Activated CD4-positive, alpha-beta T cell treated with anti-CD3 and anti-CD28 coated beads, Interleukin-2, amount 50 U/mL, for 16 hours (primary cell): ENCODE measurements at places on chromosomes 3 and 15.

- no peak for DNase-seq
These were observed 1.8 kb upstream of the RPL14 start for GRCh38 chr3:40455328-40455727.

GRCh38 chr3:140770977-140771667, 93.3 kb downstream of the TRIM42 start:
- DNase-seq, result no peak

DNA sequence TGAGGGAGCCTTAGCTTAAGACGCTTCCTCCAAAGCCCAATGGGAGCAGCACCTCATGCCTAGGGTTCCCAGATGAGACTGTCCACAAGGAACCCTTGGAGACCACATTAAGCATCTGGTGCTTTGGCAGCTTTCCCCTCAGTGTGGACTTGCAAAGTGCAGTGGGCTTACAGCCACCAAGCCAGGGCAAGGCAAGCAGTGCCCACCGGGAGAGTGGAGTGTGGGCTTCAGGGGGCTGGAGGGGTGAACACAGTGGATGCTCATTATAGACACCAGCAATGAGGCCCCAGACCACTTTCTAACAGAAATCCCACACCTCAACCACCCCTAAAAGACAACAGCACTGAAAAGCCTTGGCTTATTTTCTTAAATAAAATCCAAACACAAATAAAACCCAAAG, 9.1 kb upstream of the MUSTN1 start:
- no peak for DNase-seq

DNA sequence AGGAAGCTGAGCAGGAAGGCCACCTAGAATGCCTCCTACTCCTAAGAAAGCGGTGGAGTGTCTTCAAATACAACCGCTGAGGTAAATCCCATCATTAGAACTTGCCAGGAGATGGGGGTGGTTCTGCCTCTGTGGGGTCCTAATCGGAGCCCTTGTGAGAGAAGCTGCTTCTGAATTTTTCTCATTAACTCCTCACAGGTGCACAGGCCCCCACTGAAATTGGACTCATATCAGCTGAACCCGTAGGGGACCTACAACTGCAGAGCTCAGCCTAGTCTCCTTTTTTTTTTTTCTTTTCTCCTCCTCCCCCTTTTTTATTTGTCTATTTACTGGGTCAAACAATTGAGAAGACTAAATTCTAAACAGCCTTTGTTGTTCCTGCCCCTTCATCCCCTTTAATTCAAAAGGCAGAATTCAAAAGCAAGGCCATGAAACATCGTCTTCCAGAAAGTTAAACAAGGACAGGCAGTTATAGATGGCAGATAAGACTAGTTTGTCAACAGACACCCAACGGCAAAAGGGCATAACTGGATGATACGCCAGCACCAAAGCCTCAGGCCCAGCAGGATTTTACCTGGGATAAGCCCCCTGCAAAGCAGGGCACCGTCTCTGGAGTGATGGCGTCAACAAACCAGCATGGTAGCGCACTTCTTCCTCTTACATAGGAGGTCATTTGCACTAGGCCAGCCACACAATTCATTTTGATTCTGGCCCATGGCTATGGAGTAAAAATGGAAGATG, 213.7 kb upstream of the HES1 start:
- no peak for DNase-seq

DNA sequence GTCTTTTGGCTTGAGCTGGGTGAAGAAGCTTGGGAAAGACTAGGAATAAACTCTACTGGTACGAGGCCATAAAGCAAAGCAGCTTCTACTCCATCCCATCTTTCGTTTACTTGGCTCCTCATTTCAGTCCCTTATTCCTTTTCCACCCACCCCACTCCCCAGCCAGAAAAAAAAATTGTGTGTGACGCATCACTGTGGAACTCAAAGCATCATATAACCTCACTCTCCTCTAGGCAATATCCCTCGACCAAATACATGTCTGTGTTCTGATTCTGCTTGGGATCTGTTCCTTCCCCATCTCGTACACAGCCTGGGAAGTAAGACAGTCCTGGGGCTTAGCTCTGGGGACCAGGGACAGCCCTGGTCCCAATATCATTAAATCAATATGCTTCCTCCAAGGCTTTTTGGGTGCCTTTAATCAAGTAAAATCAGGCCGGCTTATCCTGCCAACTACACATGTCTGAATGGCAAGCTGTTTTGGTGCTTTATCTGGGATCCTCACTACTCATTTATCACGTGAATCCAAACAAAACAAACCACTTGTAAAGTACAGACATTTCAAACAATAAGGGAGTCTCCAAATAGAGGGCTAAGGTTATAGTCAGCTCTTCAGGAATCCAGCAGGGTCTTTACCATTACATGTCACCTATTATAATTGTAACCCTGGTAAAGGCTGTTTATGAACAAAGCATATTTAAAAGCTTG, 74.9 kb upstream of the ZBED2 start:
- no peak for DNase-seq

GRCh38 chr15:99068186-99068585, 36.7 kb upstream of the SYNM start:
- DNase-seq, result no peak

- no peak for DNase-seq
These were observed 172.1 kb downstream of the POLR2M start for GRCh38 chr15:57878573-57878972.

GRCh38 chr15:80803580-80804525, 24.7 kb downstream of the CEMIP start:
- DNase-seq, result peak; percentile 59

GRCh38 chr3:53534676-53535400, 40.4 kb downstream of the CACNA1D start:
- DNase-seq, result no peak

DNA sequence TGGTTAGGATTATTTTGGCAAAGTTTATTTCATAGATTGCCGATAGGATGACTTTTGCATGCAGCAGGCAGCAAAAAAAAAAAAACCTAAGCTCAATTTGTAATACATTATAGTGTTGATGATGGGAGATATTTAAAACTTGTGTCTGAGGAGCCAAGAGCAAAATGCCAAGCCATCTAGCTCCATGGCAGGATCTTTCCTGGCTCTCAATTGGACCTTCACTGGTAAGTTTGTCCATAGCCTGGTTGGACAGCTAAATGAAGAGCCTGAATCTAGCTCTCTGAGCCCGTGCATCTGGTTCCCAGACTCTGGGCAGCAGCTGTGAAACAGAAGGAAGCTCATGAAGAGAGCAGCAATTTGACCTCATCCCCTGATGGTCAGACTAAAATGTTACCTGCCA, 17.5 kb downstream of the STAC start:
- no peak for DNase-seq

DNA sequence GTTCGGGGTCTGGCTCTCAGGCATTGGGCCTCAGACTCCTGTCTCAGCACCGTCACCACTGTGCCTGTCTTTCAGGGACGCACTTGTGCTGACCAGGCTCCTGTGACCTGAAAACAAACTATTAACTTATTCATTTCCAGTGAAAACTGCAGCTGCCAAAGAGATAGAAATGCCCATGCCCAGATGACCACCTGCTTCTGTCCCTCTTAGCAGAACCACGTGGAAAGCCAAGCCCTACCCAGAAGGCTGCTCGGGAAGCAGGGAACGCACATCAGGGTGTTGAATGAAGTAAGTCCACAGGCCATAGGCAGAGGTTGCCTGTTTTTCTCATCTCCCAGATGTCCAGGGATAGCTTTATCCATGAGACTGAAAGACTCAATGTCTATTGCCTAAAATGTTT, 219.3 kb downstream of the EBLN2 start:
- DNase-seq, result no peak

DNA sequence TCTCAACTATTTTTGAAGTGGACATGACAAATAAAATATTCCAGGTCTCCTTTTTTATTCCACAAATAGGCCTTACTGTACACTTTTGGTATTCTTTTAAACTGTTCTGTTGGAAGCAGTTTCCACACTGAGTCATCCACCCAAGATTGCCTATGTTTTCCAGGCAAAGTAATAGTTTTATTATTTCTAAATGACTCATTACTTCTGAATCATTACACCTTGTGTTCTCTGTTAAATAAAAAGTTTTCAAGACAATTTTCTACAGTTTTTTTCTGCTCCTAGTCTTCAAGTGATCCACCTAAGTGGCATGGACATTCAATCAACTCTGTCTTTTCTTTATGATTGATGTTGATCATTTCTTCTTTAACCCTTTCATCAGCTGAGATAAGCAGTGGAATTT, 26.5 kb downstream of the PPP2R3A start:
- DNase-seq, result no peak

DNA sequence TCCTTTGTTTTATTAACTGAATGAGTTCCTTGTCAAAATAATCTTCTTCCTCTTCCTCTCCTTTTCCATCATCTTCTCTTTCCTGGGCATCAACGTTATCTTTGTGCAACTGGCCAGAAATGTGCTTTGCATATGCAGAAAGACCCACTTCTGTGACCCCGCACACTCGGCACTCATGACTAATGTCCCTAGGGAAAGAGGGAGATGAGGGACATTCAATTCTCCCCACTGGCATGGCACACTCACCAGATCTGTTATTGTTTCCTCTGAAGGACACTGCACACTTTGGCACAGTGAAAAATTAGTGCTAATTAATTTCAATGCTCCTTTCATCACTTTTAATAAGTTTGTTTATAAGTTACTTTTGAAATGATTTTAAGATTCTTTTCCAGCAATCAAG, 34.0 kb downstream of the ZNF106 start:
- DNase-seq, result no peak

DNA sequence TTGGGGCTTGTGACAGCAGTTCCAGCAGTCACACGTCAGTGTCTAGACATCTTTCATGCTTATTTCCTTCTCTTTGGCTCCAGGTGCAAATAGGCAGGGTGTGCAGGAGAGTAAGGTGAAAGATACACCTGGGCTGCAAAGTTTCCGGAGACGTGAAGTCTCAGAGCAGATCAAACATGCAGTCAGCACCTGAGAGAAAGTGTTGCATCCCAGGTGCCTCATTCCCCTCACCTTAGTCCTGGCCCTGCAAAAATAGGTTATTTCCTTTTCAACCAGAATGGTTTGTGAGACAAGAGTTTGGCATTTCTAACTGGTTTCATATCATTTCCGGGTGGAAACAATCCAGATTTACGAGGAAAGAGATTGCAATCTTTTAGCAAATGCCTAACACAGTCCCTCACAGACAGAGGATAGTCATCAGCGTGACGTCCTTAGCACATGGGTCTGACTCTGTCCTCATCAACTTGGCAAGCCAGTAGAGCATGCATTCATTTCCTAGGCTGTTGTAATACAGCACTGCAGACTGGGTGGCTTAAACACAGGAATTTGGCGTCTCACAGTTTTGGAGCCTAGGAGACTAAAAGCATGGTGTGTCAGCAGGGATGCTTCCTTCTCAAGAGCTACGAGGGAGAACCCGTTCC, 58.2 kb upstream of the ARRDC4 start:
- DNase-seq, result no peak

DNA sequence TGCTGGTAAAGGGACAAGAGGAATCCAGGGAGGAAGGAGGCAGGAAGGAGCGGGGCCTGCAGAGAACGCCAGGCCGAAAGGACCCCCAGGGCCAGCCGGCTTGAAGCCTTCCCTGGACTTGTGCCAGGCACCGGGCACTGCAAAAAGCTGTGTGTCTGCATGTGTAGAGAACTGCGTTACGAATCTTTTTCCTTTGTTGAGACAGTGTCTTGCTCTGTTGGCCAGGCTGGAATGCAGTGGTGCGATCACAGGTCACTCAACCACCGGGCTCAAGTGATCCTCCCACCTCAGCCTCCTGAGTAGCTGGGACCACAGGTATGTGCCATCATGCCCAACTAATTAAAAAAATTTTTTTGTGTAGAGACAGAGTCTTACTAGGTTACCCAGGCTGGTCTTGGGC, 17.0 kb upstream of the MUC4 start:
- DNase-seq, result no peak

GRCh38 chr3:13934315-13934714, 54.4 kb upstream of the WNT7A start:
- no peak for DNase-seq

DNA sequence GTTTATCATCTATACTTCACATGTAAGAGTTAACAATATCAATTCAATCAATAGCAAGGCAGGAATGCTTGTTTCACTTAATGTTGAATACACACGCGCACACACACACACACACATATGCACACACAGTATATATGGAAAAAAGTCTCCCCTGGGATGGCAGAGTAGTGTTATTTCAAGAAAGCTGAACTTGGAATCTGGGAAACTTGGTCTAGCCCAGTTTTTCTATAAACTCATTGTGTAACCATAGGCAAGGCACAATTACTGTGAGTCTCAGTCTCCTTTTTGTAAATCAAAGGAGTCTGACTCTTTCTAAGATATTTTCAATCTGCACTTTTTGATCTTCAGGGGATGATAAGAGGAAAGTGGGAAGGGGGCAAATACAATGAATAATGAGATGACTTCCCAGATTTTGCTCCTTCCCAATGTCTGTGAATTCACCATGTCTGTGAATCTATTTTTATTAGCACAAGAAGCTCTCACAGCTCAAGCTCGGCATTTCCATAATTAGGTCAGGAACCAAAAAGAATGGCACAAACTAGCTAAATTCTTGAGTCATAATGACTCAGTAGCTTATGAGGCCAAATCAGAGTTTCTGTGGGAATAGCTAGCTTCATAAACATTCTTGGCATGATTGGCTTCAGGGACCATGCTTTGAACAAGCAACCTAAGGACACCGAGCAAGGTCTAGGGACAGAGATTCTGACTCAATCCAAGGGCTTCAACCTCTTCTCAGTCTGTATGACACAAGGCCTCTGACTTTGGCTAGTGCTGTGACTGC, 227.4 kb upstream of the DCBLD2 start:
- no peak for DNase-seq

- peak; percentile 41 for DNase-seq
These were observed 30.7 kb downstream of the ARHGAP31 start for GRCh38 chr3:119324899-119325298.

- no peak for DNase-seq
These were observed 16.9 kb upstream of the UTS2B start for GRCh38 chr3:191347228-191347627.

- DNase-seq, result no peak
These were observed 7.3 kb downstream of the VWA5B2 start for GRCh38 chr3:184236636-184237035.

DNA sequence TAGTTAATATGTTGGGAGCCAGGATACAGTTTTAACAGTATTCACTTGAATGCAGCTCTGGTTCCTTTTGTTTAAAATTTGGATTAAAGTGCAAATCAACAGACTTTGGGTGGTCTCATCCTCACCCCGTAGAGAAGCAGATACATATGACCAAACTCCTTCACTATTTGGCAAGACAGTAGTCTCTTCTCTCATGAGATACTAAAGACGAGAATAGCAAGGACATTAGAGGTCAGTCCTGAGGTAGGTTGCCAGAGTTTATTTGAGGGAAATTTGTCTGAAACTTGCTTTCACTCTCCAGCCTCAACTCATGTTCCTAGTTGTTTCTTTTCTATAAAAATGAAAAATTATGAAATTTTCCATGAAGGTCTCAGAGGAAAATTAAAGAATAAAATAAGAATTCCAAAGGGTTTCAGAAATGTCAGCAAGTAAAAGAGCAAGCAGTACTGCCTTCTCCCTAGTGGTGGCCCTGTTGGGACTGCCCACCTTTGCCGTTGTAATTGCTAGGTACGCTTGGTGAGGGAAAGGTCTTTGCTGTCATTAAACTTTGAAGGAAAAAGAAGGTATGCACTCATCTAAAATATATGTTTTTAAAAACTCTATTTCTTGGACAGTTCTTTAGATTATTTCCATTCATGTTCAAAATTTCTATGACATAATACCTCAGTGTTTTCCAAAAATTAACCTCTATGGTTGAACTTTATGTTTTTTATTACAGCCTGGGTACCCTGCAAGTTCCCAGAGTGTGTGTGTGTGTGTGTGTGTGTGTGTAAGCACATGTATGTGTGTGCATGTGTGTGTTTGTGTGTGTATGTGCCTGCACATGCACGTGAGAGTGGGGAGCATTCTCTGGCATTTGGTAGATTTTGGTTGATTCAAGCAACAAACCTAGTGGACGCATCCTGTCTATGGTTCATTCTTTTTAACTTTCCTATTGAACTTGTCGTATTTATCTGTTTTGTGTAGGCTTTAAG, 111.4 kb downstream of the CMSS1 start:
- no peak for DNase-seq
